ENCODE measurements at places on chromosomes 1 and 21.
A peak's percentile ranks its signal among the peaks of the same experiment; 100 is the strongest.

- no peak for DNase-seq
Measured at GRCh38 chr21:42622284-42622683, 31.1 kb upstream of the PDE9A start.

- DNase-seq, result no peak
Measured at GRCh38 chr1:192546596-192547190, 28.9 kb upstream of the RGS1 start.

- no peak for DNase-seq
Measured at GRCh38 chr1:94801919-94802546, 18.1 kb upstream of the SLC44A3 start.

DNA sequence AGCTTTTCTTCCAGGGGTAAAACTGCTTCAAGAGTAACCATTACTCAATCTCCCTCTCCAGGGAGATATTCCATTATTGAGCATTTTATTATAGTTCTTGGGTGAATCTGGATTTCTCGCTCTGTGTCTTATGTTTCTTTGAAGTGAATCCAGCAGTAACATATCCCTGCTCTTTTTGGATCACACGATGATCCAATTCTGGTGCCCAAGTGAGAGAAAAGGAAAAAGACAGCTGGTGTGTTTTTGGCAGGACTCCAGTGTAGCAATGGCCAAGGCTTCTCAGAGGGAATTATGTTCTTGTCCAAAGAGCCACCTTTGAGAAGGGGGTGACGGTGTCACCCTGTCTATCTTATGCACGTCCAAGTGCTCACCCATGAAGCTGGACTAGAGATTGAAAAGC, 140.3 kb upstream of the ERRFI1 start:
- no peak for DNase-seq

DNA sequence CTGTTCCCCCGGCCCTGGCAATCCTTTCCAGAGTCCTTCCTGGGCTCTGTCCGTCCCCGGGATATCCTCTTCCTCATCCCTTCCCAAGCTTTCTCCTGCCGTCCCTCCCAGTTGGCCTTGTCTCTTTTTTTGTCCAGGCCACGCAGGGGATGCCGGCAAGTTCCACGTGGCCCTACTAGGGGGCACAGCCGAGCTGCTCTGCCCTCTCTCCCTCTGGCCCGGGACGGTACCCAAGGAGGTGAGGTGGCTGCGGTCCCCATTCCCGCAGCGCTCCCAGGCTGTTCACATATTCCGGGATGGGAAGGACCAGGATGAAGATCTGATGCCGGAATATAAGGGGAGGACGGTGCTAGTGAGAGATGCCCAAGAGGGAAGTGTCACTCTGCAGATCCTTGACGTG, 13.4 kb upstream of the SVBP start:
- no peak for DNase-seq

DNA sequence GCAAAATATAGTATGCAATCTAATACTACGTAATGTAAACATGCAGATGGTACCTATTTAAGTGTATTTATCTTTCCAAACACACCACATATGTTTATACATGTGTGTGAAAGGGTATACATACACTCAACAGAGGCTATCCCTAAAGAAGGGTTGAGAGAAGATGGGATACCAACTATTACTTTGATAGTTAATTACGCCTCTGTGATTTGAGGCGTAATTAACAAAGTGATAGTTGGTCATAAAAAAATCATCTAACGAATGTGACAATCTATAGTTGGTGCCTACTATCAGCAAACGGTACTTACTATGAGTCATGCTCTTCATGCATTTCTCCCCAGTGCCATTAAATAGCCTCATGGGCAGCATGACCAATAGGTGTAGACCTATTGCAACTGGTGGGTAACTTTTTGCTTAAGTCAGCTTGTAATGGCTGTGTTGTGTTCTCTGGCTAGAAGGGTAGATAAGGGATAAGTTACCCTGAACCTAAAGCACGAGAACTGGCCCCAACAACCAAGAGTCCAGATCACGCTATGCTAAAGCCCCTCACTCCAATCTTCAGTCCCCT, 15.3 kb downstream of the RCAN1 start:
- no peak for DNase-seq

DNA sequence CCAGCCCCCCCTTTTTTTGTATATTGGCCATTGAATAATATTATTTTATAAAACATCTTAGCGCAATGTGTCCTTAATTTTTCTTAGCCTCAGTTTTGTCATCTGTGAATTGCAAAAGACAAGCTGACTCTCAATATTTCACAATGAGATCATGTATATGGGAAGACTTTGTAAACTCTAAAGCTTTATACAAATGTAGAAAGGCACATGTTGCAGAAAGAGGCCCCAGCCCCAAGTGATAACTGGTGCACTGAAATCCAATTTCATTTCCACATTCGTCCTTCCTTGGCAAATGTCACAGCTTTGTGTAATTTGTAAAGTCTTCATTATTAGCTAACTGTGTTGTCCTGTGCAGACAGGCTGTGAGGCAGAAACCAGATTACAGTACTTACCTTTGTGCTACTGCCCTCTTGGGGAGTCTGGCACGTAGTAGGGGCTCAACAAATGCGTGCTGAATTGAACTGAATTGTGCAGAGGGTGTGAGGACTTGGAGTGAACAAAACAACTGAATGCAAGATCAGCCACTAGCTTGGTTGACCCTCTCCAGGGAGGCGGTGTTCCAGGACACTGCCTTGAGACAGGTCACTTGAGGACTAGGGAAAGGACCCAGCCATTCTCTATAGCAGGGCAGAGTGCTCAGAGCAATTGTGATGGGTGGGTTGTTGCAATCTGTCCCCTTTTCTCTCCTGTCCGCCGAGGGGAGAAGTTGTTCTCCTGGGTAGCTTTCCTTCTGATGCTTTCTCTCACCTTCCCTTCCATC, 74.6 kb downstream of the LMO4 start:
- no peak for DNase-seq

GRCh38 chr1:241603731-241604245, 36.4 kb downstream of the CHML start:
- DNase-seq, result no peak

- no peak for DNase-seq
Measured at GRCh38 chr1:169483500-169483966, 2.2 kb downstream of the SLC19A2 start.

- no peak for DNase-seq
Measured at GRCh38 chr21:45405819-45406762, 1.1 kb downstream of the COL18A1 start.

DNA sequence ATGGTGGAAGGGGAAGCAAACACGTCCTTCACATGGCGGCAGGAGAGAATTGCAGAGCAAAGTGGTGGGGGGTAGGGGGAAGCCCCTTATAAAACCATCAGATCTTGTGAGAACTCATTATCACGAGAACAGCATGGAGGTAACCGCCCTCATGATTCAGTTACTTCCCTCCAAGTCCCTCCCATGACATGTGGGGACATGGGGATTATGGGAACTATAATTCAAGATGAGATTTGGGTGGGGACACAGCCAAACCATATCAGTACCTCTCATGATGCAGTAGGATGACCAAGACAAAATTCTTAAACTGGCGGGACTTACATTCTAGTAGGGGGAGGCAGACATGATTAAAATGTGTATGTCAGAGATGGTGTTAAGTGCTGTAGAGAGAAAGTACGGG, 38.8 kb downstream of the WNT4 start:
- no peak for DNase-seq

GRCh38 chr1:15355968-15356625, 53.6 kb upstream of the EFHD2 start:
- DNase-seq, result no peak

GRCh38 chr1:39732730-39733129, 6.0 kb upstream of the PPIE start:
- no peak for DNase-seq

GRCh38 chr1:206682111-206682510, 2.6 kb upstream of the MAPKAPK2 start:
- DNase-seq, result no peak

- no peak for DNase-seq
Measured at GRCh38 chr21:39006571-39007311, 176.5 kb downstream of the PSMG1 start.

- no peak for DNase-seq
Measured at GRCh38 chr1:3609016-3609768, 2.1 kb downstream of the MEGF6 start.

GRCh38 chr1:73516451-73516850, 681.5 kb downstream of the LRRIQ3 start:
- no peak for DNase-seq

- no peak for DNase-seq
Measured at GRCh38 chr21:46199436-46200373, 15.4 kb upstream of the SPATC1L start.

DNA sequence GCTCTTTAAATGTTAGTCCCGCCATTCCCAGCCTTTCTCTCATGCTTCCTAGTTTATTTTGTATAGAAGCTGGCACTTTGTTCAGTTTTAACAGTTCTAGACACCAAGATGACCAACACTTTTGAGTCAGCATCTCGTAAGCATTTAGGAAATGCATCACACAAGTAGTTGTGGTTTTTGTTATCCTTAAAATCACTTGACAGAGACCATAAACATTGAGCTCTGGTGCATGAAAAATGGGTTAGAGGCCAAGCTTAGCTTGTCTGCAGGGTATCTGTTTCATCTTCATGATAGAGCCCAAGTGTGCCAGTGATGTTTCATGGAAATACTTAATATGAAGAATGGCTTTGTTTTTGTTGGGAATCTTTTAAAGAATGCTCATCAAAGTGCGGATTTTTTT, 159.7 kb downstream of the DISP1 start:
- DNase-seq, result no peak

- no peak for DNase-seq
Measured at GRCh38 chr1:59696421-59697115, 118.2 kb upstream of the HOOK1 start.

DNA sequence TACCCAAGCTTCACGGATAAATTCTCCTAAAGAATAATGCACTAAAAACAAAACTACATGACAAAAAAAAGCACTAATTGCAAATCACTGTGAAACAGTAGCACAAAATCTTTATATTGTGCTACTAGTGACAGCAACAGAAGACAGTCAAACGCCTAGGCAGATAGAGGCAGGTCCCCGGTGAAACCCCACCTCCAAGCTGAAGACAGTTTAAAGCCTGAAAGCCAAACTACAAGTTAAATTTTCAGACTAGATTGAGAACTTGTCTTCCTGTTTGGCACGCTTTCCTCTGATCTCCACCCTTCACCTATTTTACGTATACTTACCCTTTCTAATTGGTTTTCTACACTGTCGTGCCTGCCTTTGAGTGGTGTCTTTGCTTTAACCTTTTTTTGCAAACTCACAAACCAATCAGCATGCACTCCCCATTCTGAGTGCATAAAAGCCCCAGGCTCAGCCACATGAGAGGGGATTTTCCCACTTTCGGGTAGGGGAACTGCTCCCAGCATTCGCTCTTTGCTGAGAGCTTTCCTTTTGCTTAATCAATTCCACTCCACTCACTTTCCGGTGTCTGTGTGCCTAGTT, 3.6 kb upstream of the BACH1 start:
- no peak for DNase-seq

GRCh38 chr1:235802573-235803346, 63.9 kb downstream of the LYST start:
- DNase-seq, result no peak

GRCh38 chr1:198125995-198126735, 30.6 kb upstream of the NEK7 start:
- DNase-seq, result no peak

DNA sequence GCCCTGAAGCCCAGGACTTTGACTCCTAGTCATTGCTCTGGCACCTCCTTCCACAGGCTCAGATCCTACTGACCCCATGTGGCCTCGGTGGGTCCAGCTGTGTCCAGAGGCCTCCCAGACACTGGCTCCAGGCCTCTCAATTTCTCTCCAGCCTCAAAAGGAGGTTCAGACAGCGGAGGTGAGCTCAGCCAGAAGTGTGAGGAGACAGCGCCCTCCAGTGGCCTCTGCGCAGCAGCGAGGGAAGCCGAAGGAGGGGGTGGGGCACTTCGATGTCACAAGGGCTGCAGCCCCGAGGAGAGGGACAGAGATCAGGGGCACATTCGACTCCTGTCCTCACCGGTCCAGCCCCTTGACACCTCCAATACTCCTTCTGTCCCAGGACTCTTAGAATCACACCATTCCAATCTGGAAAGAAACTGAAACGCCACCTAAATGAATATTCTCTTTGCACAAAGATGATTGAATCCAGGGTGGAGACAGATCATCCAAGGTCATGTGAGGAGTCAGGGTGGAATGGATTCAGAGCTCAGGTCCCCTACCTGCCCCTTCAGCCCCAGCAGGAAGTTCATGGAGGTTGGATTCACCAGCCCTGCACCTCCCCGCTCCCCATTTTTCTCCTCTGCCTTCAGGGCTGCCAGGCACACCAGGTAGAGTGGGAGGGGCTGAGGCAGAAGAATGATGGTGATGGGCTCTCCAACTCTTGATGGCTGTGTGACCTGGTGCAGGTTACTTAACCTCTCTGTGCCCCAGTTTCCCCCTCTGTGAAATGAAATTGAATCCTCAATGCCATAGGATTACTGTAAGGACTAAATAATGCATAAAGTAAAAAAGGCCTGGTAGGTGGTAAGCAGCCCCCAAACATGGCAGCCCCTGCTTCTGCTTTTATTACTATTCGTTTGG, 34.8 kb upstream of the ZBTB40 start:
- DNase-seq, result peak; percentile 66

DNA sequence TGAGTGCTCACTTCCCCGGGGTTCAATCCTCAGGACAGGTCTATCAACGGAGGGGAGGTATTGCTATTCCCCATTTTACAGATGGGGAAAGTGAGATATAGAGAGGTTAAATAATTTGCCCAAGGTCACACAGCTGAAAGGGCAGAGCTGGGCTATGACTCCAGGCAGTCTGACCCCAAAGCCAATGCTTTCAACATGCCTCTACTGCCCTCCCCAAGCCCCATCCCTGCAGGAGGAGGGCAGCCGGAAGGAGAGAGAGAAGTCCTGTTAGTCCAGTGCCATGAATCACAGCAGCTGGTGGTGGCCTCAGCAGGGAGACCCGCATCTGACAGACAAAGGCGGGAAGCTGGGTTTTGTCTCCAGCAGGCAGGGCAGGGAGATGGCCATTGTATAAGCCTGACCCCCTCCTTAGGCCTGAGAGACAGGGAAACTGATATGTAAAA, 20.0 kb upstream of the CLIC4 start:
- no peak for DNase-seq

DNA sequence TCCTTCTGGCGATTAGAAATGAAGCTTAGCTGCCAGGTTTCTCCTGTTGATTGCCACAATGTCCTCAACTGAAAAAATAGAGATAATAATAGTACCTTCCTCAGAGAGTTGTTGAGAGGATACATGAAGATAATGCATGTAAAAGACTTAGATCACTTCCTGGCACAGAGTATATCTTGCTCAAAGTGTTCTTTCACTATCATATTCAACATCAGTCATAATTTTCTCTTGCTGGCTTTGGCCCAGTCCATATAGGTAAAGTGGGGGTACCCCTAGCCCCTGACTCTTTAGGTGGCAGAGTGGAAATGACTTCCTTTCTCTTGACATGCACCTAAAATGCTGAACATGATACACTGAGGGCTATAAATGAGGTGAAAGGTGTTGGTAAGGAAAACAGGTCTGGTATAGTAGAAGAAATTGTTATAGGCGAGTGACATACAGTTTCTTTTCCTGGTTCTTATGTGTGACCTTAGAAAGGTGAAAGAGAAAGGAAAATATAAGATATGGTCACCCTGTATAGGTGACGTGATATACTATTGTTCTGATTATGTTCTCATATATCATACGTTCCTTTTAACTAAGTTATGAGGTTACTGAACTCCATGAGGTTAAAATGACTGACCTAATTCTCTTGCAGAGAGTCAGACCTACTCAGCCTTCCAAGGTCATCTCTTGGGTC, 209.9 kb upstream of the DEPDC1 start:
- DNase-seq, result no peak

- DNase-seq, result no peak
Measured at GRCh38 chr1:94110021-94110761, 10.8 kb downstream of the ABCA4 start.

GRCh38 chr1:26234644-26235370, 807 bp downstream of the CEP85 start:
- DNase-seq, result no peak

- no peak for DNase-seq
Measured at GRCh38 chr1:151444783-151445177, 14.5 kb downstream of the POGZ start.

Measured in central memory CD8-positive, alpha-beta T cell (primary cell).